ENCODE measurements at places on chromosomes 7 and 10.

- DNase-seq, result no peak
Observed at GRCh38 chr10:733086-733485, 43.6 kb upstream of the DIP2C start.

GRCh38 chr7:2554661-2555111, 638 bp downstream of the BRAT1 start:
- DNase-seq, result peak; percentile 75

GRCh38 chr10:17250736-17251135, 22.7 kb downstream of the VIM start:
- DNase-seq, result no peak

- DNase-seq, result no peak
Observed at GRCh38 chr10:130394832-130395231, 258.6 kb downstream of the GLRX3 start.

- DNase-seq, result no peak
Observed at GRCh38 chr7:106070567-106071254, 41.4 kb downstream of the SYPL1 start.

DNA sequence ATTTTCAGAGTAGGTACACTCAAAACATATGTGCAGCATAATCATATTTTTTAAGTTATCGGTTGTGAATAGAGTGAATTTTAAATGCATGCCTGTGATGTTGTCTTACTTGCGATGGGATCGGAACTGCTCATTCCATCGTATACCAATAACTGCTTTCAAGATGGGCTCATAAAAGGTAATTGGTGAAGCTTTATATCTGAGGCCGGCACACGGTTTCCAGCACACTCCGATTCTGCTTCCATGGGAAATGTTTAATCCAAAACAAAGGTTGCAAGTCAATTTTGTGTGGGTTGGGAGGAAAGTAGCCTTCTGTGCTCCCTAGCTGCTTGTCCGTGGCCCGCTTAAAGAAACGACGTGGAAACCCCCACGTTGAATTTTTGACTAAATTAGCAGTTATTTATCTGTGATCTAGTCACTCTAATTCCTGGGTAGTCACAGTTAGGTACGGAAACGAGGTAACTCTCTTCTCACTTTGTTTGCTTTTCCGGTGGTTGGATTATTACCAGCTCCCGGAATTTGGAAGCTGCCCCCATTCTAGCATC, 10.1 kb upstream of the CELF2 start:
- DNase-seq, result no peak

GRCh38 chr10:74650613-74651012, 175.8 kb upstream of the KAT6B start:
- DNase-seq, result no peak
